ENCODE measurements at places on chromosomes 16 and 17. TPM values are rescaled to one million over a fixed set of nuclear protein-coding genes. Genes with fewer than 3 reads are reported as not detected.

DNA sequence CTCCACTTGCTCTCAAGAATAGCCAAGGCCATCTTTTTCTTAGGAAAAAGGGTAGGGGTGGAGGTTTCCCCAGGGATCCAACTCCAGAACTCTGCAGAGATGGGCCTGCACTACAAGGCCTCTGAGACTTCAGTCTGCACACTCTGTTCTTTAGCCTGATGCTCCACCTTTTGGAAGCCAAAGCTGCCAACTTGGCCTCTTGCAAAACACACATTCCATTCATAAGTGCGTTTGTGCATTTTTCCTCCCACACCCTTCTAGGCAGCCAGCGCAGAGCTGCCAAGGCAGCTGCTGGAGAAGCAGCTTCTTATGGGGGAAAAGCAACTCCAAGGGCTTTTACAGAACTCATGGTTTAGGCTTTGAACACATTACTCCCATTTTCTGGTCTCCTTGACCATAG is 45.3 kb downstream of the REXO5 start:
- no peak for DNase-seq

GRCh38 chr17:80762076-80762475 is 217.4 kb downstream of the RPTOR start:
- no peak for DNase-seq

- no peak for DNase-seq
Observed at GRCh38 chr17:68603027-68603426, 1.9 kb upstream of the FAM20A start.

- no peak for DNase-seq
Observed at GRCh38 chr17:79874329-79874981, 35.2 kb upstream of the CBX4 start.

DNA sequence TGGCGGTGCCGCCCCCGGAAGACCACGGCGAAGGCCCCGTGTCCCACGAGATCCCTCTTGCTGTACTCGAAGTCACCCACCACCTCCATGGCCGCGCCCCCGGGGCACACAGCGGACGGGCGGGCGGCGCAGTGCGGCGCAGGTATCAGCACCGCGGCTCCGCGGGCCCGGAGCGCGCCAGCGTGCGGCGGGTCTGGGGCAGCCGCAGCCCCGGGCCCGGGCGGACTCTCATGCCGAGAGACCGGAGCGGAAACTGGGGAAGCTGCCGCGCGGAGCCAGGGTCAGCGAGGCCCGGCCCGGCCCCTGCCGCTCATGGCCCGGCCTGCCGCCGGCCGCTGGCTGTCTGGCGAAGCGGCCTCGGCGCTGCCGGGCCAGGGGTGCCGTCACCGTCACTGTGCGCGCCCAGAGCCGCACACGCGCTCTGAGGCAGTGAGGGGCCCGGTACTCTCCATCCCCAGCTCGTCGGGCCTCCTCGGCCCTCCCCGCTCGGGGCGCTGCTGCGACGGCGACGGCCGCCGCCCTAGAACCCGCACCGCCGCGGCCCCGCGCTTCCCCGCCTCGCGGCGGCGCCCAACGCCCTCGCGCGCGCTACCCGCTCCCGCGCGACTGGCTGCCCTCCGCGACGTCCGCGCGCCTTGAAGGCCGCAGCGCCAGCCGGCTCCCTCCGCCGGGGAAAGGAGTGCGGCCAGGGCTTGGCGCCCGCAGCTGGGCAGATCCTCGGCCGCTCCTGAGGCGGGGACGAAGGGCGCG is at the start of gene ULK2:
TSS of gene ULK2 (minus strand) at position 608 of the 750 bp plus-strand sequence. CDS start at position 89, 519 bp downstream.
- DNase-seq, result no peak

GRCh38 chr16:17768257-17768656 is 297.5 kb upstream of the XYLT1 start:
- DNase-seq, result no peak

The GAS2L2 gene
- total RNA-seq, result not detected

The KRT27 gene
- total RNA-seq, result not detected

The SAMD14 gene
- total RNA-seq, result 9.6 TPM

The CSH2 gene
- not detected for total RNA-seq

The TBC1D3C gene
- not detected for total RNA-seq

The ITGB3 gene
- total RNA-seq, result 111 TPM

The TANGO6 gene
- total RNA-seq, result 6.3 TPM

The POLR3K gene
- total RNA-seq, result 4.8 TPM

Data from glomerular endothelial cell (primary cell).